ENCODE measurements at places on chromosomes 5 and 9. TPM values are rescaled to one million over a fixed set of nuclear protein-coding genes. Genes with fewer than 3 reads are reported as not detected.

DNA sequence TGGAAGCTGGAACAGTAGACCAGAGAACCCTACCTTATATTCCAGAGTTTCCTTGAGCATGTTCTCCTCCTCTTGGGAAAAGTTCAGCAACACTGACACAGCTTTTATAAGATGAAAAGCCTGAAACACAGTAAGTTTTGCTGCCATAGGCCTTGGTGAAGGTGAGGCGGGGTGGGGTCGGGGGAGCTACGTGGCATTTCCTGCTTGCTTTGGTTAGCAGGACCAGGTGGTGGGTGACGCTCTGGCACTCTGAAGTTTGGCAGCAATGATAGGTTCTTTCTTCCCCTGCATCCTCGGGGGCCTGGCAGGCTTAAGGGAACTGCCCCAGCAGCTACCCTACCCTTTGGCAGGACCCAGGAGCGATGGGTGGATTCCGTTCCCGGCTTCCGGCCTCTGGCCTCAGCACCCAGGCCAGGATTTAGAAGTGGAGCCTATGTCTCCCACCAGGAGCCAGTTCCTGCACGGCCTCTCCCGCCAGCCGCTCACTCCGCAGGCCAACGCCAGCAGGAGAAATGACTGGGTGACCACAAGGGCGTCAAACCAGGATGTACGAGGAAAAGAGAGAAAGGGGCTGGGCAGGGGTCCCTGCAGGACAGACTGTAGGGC lies 19.3 kb downstream of the ARPC5L start:
- DNase-seq = no peak

- no peak for DNase-seq
These were observed 23.7 kb downstream of the PTGS1 start for GRCh38 chr9:122394265-122395125.

GRCh38 chr9:105038051-105038450 lies 110.1 kb upstream of the ABCA1 start:
- DNase-seq = no peak

GRCh38 chr5:119808474-119808873 lies 179.1 kb downstream of the FAM170A start:
- DNase-seq = no peak

DNA sequence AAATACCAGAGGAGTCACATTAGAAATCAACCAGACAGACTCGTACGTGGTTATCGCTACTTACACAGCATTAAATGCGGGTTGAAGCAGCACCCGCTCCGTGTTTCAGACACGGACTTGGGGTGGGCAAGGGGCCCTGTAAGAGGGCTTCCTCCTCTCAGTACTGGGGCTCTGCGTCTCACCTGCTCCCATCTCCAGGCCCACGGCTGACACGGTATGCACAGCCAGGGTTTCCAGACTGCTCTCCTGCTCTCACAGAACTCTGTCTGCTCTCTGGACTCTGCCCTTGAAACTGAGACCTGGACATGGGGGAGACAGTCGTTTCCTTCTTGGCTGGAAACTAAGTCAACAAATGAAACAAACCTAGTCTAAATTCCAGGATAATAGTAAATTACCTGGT lies 24.7 kb upstream of the RASGEF1C start:
- no peak for DNase-seq

- no peak for DNase-seq
These were observed 345.9 kb upstream of the RIOK2 start for GRCh38 chr5:97528941-97529340.

- peak; percentile 85 for DNase-seq
These were observed 632 bp downstream of the UBAP1 start for GRCh38 chr9:34179213-34180136.

- peak; percentile 31 for DNase-seq
These were observed 172.4 kb downstream of the IRX2 start for GRCh38 chr5:2579126-2579525.

GRCh38 chr5:94471521-94471920 lies 146.9 kb downstream of the KIAA0825 start:
- DNase-seq = no peak

GRCh38 chr5:78908173-78909061 lies 76.7 kb downstream of the ARSB start:
- peak; percentile 38 for DNase-seq

DNA sequence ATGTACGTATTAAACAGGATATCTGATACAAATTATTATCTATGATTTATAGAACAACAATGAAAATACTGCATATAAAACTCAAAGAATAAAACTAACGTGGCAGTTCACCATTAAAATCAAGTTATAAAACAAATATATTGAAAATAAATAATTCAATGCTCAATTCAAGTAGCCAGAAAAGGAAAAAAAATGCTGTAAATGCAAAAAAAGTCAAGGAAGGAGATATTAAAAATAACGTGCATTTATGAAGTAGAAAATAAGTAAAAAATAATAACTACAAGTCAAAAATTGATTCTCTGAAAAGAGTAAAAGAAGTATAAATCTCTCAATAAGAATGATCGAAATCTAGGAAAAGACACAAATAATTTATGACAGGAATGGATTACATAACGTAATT lies 460.5 kb upstream of the CD180 start:
- no peak for DNase-seq

- no peak for DNase-seq
These were observed 90.6 kb downstream of the PRRT1B start for GRCh38 chr9:131635892-131636291.

DNA sequence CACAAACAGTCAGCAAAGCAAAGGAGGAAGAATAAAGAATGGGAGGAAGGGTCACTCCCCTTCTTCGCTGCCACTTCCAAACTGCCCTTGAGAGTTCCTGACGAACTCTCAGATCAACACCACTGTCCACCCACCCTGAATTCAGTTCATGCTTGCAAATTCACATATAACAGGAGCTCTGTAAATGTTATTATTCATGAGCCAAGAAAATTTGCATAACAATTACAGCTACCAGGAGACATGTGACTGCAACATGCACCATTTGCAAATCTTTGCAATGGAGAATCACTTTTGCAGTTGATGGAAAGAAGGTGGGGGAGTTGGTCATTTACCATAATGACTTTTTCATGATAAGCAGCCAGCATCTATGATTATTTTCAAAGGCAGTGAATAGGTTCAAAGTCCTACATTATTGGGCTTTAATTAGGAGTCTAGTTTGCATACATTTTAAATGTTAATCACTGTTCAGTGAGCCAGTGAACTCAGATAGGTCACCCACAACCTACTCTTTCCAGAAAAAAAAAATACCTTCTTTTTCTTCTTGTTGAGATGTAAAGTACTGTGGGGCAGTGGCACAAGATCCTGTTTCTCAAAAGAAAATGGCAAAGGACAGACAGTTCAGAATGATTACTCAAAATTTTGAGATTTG lies 149.7 kb downstream of the CAAP1 start:
- DNase-seq = no peak

DNA sequence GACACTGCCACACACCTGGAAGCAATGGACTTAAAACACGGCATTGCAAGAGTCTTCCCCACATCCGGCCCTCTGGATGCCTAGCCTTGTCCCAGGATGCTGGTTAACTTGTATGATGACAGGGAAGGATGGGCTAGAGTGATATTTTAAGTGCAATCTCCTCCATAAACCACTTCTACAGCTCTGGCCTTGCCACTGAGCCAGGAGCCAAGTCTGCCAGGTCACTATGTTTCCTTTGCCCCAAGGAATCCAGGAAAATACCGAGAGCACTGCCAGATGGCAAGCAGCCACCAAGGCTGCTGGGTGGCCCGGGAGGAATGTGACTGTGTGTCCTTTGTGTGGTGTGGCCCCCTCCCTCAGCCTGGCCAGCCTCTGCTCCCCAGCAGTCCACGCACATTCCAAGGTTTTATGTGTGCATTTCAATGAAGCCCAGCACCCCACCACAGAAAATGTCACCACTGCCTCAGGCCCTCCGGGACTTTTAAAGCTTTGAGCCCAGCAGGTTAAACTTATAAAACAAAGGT lies 106.0 kb downstream of the FRMD3 start:
- DNase-seq = peak; percentile 61

DNA sequence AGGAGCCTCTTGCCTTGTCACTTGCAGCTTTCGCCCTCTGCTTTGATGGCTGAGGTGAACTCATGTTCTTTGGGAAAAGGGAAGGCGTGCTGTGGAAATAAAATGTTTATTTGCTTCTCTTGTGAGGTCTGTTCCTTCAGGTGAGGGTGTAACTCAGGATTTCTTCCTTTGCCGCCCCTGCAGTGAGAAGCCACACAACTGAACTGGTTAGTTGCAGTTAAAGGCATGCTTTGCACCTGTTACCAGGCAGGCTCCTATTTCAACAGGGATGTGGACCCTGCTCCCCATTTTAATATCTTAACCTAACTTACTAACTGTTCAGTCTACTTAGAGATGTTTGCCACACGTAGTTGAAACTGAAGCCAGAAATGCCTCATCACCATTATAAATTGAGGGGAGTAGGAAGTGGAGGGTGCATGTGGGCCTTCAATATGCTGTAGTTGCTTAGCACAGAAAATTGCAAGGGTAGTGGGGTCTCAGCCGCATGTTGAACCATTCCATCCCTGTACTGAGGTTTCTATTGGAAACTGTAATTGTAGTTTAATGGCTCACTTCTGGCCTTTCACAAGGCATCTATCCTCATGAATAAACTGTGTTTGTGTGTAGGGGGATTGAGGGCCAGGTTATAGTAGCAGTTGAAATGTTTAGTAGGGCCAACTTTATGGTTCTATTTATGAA lies 7.9 kb downstream of the RACK1 start:
- DNase-seq = no peak

DNA sequence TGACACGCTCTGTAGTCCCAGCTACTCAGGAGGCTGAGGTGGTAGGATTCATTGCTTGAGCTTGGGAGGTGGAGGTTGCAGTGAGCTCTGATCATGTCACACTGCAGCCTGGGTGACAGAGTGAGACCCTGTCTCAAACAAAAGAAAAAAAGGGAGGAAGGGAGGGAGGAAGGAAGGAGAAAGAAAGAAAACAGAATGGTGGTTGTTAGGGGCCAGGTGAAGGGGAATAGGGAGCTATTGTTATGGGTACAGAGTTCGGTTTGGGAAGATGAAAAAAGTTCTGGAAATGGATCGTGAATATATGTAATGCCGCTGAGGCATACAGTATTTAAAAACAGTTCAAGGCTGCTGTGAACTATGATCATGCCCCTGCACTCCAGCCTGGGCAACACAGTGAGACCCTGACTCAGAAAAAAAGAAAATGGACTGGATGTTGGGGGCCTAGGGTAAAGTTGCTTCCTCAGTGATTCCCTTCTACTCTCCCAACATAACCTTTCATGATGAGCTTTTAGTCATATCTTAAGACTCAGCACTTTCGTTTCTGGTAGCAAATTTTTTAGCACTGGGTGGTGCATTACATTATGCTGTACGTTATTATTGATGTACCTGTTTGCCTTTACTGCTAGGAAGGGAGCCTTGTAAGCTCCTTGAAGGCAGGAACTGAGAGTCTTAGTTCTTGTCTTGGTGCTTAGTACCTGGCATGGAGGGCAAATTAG lies 4.0 kb downstream of the CTNNA1 start:
- DNase-seq = no peak

DNA sequence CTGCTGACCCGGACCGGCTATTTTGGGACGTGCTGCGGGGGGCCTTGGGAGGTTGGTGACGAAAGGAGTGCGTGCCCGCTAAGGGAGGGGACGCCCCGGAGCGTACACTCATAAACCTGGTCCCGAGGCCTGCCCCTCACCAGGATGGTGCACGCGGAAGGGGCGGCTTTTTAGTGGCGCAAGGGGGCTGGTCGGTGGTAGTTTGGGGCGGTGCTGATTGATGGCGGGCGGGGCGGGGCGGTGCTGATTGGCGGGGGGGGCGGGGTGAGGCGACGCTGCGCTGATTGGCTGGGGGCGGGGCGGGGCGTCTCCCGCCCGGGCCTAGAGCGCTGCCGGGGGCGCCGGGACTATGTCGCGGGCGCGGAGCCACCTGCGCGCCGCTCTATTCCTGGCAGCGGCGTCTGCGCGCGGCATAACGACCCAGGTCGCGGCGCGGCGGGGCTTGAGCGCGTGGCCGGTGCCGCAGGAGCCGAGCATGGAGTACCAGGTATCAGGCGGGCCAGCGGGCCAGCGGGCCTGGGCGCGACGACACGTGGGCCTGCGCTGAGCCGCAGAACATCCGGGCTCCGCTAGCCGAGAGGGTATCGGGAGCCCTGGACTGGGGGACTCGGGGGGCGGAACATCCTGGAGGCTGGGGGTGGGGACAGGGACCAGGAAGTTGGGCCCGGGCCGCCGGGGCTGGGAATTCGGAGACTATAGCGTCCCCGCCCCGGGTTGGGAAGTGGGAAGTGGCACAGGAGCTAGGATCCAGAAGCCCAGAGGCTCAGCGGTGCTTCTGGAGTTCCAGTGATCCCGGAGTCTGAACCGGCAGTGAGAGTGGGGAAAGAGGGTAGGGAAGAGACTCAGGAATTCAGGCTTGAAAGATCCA lies at the start of gene FPGS:
Gene FPGS, plus strand, starts transcription at position 307 of the 868 bp plus-strand sequence. Its CDS starts 43 bp downstream, at position 350.
- peak; percentile 85 for DNase-seq

The INSL6 gene
- total RNA-seq = not detected

The STK32A gene
- 3.0 TPM for total RNA-seq

The PCDHAC2 gene
- total RNA-seq = 6.7 TPM

The CENPP gene
- total RNA-seq = 14.3 TPM

The SREK1 gene
- total RNA-seq = 34.2 TPM

The MSX2 gene
- 0.73 TPM for total RNA-seq

The AGXT2 gene
- total RNA-seq = not detected

The HSPB3 gene
- total RNA-seq = not detected

The OTP gene
- not detected for total RNA-seq
